ENCODE measurements at places on chromosomes 13 and 19.

GRCh38 chr19:43430976-43431375 lies 16.3 kb downstream of the TEX101 start:
- DNase-seq: no peak

DNA sequence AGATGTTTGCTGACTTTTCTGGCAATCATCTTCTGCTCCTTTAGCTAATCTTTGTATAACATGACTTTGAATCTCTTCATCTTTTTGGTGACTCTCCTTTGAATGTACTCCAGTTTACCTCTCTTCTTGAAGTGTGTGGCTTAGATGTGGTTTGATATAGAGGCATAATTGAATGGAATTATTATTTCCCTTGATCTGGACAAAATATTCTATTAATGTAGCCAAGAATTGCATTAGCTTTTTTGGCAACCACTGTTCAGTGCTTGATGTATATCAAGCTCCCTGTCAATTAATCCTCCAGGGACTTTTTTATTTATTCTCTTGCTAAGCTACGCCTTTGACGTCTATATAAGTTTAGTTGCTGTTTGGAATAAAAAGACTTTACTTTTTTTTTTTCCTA lies 490.8 kb downstream of the PCDH20 start:
- DNase-seq: no peak

GRCh38 chr13:88376760-88377388 lies 705.7 kb downstream of the SLITRK5 start:
- DNase-seq: no peak

DNA sequence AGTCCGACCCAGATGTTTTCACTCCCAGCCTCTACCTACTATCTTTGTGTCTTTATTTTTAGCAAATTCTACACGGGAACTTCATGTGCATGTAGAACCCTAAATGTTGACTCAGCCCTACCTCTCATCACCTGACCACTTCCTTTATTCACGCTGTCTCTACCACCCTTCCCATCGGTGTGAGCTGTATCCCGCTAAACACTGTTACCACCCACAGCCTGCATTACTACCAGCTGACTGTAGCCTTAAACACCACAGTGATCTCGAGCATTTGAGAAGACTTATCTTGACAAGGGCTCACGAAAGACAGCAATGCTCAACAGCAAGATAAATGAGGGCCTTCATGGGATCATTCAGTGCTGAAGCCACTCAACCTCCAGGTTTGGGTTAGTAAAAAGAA lies 15.1 kb downstream of the NCR1 start:
- no peak for DNase-seq

- DNase-seq: no peak
Observed at GRCh38 chr13:77386880-77387606, 60.1 kb upstream of the MYCBP2 start.

DNA sequence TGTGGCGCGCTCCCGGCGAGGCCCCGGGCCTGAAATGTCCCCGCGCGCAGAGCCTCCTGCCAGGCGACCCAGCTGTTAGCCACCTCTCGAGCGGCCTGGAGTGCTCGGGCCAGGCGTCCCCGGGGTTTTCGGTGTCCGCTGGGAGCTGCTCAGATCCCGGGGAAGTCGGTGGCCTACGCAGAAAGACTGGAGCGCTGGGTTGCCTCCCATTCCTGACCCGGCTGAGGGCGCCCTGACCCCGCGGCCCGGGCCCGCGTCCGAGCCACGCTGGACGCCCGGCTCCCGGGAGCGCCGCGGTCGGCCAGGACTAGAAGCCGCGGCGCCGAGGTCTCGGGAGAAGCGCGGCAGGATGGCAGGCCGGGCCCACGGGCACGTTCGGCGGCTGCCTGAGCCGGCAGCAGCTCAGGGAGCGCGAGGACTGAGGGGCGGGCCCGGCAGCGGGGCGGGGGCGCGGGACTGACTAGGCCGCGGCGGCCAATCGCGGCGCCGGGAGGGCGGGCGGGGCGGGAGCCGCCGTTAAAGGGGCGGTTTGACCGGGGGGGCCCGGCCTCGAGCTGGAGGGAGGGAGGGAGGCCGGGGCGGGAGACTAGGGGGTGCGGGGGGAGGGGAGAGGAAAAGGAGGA lies 1.3 kb upstream of the ZIC2 start:
- peak; percentile 88 for DNase-seq

DNA sequence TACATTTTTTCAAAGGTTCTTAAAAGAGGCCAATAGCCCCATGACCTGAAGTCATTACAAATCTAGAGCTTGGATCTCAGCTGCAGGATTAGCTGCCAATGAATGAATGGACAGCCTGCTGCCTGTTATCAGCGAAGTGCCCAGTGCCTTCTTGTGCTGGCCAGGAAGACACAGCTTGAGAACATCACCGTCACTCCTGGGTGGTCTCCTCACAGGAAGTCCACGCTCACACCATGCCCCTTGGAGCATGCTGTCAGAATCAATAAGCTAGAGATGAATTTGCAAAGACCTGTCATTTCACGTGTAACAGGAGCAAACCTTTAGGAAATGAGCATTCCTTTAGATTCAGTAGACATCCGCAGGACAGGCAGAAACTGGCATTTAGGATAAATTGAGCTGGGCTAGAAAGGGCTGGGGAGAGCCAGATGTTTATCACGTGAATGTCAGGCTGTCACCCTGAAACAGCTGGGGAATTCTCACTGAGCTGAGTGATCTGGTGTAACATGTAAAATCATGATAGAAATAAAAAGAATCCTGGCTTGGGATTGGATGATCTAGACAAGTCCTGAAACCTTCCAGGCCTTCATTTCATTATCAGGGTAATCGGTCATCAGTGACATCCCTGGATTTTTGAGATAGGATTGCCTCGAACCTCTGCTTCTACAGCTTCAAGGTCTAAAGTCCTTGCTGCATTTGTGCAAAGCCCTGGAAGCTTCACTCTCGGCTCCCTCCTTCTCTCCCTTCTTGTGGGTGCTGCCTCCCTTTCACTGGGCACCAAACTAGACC lies 49.9 kb upstream of the MEDAG start:
- no peak for DNase-seq

DNA sequence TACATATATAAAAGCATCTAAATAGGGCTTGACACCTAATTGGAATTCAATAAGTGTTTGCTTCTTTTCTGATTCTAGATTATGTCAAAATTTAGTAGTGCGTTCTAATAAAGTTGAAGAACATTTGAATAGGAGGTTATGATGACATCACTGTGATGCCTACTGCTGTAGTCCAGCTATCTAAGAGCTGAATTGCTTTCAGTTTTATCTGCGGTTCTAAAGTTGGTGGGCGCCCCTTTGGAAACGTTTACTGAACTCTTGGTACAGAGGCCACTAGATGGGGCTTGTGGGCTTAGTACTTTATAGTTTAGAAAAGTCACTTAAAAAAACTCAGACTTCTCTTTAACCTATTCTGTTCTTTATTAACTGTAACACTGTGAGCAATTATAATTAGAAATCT lies 776.9 kb downstream of the GPC5 start:
- DNase-seq: peak; percentile 6

DNA sequence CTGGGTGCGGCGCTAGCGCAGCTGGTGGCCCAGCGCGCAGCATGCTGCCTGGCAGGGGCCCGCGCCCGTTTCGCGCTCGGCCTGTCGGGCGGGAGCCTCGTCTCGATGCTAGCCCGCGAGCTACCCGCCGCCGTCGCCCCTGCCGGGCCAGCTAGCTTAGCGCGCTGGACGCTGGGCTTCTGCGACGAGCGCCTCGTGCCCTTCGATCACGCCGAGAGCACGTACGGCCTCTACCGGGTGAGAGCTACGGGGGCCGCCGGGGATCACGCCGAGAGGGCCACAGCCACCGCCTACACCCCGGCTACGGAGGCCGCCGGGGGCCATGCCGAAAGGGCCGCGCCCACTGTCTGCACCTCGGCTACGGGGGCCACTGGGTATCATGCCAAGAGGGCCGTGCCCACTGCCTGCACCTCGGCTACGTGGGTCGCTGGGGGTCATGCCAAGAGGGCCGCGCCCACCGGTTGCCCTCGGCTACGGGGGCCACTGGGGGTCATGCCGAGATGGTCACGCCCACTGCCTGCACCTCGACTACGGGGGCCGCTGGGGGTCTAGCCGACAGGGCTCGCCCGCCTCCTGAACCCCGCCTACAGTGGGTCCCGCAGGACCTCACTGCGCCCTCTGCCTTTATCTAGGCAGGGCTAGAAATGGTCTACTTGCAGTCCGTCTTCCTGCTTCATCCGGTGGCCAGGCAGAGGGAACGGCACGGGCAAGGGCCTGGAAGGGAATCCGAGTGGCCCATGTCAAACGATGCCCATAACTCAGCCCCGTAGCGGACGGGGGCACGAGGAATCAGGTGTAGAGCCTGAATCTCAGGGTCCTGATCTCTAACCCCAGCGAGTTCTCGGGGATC lies 500 bp downstream of the PGLS start:
- peak; percentile 89 for DNase-seq

DNA sequence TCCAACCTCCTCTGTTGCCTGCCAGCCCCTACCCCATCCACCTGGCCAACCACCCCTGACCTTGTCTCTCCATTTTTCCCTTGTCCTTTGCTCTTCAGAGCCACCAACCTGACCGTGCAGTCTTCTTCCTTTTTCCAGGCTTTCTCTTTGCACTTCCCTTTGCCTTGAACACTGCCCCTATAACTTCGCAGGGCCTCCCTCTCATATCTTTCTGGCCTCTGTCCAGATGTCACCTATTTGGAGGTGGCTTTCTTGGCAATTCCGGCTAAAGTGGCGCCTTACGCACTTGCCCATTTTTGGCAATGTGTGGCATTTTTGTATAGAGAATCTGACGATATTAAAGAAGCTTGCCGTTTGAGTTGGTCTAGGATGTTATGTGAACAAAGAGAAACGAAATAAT lies 844 bp downstream of the ZNF543 start:
- DNase-seq: no peak

DNA sequence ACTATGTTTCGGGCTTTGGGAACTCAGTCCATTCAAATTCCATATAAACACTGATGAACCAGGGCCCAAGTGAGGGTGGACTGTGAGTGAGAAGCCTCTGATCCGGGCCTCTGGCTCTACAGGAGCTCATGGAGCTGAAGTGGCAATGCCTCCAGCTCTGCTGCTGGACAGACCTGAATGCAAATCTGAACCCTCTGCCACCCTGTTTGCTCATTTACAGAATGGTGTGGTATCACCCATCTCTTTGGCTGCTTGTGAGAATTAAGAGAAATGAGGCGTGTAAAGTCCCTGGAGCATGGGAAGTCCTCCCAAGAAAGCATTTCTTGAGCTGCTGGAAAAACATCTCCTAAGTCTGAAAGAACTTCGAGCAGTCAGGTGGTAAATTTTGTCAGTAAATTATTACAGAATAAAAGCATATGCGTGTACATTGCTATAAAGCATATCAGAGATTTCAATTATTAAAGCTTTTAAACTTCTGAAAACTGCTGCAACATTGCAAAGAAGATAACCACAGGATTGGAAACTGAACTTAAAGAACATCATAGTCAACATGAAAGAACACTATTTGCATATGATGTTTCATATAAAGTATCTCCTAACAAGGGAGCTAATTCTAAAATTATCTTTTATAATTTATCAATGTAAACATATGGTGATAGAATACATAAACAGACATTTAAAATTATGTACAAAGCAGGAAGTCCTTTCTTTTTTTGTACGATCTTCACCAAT lies 369.0 kb downstream of the UQCRFS1 start:
- no peak for DNase-seq

DNA sequence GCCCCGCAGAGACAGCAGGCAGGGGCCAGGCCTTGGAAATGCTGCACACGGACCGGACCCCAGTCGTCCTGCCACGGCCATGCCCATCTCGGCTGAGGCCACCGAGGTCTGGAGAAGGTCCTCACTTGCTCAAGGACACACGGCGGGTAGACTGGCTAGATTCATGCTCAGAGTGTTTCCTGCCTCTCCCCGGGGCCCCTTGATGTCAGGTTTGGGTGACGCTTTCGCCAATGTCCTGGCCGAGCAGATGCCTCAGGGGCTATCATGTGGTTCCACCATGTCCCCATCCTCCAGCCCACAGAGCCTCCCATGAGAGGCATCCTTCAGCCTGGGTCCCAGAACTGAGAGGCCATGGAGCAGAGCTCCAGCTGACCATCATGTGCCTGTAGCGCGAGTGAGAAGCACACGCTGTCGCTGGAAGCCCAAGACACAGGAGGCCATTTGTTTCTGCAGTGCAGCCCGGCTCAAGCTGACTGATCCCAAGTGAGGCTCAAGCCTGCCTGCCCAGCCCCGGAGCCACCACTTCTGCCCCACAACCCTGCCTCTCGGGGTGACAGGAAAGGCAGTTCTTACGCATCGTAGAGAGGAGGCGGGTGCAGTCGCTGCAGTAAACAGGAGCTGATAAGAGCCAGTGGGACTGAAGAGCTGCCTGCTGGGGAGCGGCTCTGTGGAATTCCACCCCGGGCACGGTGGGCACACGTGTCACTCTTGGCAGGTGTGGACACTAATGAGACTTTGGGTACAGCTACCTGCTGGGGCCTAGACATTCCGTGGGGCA lies 53.9 kb upstream of the GAS6 start:
- DNase-seq: no peak

DNA sequence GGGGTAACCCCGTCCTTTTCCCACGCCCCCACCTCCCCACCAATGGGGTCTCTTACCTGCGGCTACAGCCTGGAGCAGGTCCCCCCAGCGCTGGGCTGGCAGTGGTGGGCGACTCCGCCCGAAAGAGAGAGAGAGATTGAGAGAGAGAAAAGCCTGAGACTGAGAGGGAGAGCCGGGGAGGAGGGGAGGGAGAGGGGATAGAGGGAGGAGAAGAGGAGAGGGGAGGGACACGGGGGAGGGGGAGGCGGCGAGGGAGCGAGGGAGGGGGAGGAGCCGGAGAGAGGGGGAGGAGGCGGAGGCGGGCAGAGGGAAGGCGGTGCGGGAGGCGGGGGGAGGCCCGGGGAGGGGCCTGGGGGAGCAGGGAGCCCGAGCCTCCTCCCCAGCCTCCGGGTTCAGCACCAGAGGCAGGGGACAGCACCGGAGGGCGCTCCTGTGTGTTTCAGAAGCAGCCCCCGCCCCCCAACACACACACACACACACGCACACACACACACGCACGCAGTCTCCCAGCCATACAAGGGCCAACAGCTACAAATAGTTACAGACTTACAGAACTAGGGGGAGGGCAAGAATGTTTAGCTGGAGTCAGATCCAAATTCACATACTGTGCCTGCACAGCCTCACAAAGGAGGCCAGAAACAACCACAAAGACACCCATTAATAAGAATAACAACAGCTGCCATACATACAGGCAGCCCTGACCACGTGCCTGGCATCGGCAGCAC lies at the start of gene SLC8A2:
TSS of gene SLC8A2 (minus strand) at position 161 of the 725 bp plus-strand sequence. CDS start 5,490 bp downstream, outside the sequence.
- peak; percentile 64 for DNase-seq

GRCh38 chr19:52296773-52297600 lies at the start of gene ZNF480:
TSS of gene ZNF480 (plus strand) at chr19:52297169. CDS start at chr19:52300413, 3,244 bp downstream.
- peak; percentile 77 for DNase-seq

DNA sequence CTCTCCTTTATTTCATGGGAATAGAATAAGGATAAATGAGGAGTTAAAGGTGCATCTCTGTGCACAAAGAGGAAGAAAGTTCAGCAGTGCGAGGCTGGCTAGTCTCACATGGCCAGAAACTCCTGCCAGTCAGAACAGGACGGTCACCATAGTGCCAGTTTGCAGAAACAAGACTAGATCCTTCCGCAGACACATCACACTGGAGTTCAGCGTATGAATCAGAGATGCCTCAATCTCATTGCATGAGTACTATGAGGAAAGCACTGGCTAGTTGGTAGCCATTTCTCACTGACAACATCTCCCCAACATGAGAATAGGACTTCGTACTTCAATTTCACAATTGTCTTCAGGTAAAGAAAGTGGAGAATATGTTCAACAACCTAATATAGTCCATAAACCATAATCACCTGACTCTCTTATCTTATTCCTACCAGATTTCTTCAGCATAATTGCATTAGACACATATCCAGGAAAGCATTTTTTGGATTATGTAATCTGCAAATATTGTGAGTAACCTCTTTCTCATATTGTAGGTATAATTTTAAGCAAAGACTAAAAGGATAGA lies 34.9 kb downstream of the RXFP2 start:
- no peak for DNase-seq
